ELR (cell line): ENCODE measurements at places on chromosomes 3 and 15.

DNA sequence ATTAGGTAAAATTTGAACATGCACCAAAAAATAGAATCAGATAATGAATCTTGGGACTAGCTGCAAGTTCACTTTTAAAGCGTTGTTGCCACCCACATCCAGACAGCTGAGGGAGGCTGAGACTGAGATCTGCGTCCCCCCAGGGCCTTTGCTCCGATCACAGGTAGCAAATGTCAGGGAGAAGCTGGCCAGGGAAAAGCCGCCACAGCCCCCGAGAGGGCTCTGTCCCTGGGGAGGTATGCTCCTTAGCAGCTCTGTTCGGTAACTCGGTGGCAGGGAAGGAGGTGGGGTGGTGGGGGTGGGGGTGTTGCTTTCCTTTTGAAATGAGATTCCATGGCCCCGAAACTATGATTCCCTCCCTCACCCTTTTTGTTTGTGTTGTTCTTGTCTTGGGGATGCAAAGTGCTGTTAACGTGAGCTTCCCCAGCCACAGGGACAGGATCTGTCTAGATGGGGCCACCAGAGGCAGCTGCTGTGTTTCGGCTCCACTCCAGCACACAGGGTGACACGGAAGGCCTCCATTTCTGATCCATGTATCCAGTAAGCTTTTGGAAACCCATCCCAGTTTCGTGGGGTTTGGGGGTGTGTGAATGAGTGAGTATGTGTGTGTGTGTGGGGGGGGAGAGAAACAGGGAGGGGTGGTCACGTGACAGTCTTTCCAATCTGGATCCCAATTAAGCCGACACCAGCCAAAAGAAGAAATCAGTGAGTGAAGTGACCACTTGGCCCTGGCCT lies 1.1 kb upstream of the MINAR1 start:
- peak; percentile 7 for DNase-seq

GRCh38 chr3:190718097-190718496 lies 144.4 kb downstream of the GMNC start:
- DNase-seq: peak; percentile 15

DNA sequence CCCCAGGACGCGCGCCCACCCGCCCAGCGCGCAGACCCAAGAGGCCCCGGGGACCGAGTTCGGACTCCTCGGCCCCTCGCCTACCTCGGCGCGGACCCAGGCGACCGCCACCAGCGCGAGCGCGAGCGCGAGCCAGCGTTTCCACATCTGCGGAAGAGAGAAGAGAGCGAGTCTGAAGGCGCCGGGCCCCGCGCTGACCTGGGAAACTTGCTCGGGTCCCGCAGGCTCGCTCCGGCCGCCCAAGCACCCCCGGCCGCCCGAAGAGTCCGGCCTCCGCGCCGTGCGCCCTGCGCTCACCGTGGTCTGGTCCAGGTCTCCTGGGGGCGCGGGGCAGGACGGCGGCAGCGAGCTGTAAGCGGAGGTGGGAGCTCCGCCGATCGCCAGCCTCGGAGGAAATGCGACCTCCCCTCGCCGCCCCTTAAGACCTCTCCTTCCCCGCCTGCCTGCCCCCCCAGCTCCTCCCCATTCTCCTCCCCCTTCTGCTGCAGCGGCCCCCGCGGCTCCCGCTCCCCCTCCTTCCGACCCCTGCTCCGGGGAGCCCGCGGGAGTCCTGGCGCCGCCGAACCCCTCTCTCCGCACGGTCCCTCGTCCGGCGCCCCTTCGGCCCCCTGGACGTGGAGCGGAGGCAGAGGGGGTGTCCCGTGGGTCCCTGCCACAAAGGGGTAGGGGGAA lies at the start of gene FSTL1:
Gene FSTL1 (minus strand): TSS at position 393 of the 672 bp plus-strand sequence. CDS start 246 bp downstream, at position 147.
- peak; percentile 80 for DNase-seq

GRCh38 chr15:56719021-56719612 lies 14.2 kb downstream of the ZNF280D start:
- DNase-seq: no peak

GRCh38 chr3:168396861-168397260 lies 301.1 kb upstream of the GOLIM4 start:
- DNase-seq: no peak

GRCh38 chr3:15521573-15521965 lies at the start of gene COLQ:
TSS of gene COLQ (minus strand) at chr3:15521706. CDS start at chr3:15521625, 81 bp downstream.
- DNase-seq: no peak

GRCh38 chr3:32460031-32460749 lies 42.5 kb downstream of the CMTM6 start:
- DNase-seq: no peak

DNA sequence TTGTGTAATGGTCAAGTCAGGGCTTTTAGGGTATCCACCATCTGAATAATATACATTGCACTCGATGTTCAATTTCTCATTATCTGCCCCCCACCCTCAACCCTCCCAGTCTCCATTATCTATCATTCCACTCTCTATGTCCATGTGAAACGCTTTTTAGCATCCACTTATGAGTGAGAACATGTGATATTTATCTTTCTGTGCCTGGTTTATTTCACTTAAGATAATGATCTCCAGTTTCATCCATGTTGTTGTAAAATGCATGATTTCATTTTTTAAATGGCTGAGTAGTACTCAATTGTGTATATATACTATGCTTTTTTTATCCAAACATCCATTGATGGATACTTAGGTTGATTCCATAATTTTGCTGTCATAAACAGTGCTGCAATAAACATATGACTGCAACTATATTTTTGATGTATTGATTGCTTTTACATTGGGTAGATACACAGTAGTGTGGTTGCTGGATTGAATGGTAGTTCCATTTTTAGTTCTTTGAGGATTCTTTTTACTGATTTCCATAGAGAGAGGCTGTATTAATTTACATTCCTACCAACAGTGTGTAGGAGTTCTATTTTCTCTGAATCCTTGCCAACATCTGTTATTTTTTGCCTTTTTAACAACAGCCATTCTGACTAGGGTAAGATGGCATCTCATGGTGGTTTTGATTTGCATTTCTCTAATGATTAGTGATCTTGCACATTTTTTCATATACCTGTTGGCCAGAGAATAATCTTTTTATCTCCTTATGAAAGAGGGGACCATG lies 332.9 kb upstream of the TGFBR2 start:
- no peak for DNase-seq

DNA sequence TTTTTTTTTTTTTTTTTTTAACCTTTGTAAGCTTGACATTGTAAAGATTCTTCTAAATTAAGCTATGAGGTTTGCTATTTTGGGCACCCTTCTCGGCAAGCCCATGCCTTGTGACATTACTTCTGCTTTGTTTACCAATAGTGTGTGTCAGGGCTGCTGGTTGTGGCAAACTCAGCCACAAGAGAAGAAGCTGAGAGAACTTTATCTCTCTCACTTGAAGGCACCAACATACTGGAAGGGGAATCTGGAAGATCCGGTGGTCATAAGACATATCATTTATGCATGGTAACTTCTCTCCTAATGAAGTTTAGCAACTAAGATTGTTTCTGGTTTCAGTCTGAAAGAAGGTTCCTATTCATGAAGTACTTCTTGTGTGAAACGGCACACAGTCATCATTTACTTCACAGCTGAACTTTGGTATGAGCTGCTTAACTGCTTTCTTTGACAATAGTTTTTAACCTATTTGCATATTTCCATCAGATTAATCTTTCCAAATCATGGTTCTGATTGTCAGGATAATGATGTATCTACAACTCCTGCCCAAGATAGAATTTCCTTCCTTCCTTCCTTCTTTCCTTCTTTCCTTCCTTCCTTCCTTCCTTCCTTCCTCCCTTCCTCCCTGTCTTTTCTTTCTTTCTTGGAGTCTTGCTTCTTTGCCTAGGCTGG lies 189.3 kb downstream of the NFKBIZ start:
- DNase-seq: no peak
